ENCODE measurements at places on chromosomes 3 and 15.

GRCh38 chr15:68814596-68814995 lies 6.1 kb downstream of the ANP32A start:
- DNase-seq: no peak

- DNase-seq: no peak
Measured at GRCh38 chr3:52395503-52395865, 49.4 kb downstream of the SEMA3G start.

- no peak for DNase-seq
Measured at GRCh38 chr15:27220199-27220598, 249.2 kb downstream of the GABRG3 start.

DNA sequence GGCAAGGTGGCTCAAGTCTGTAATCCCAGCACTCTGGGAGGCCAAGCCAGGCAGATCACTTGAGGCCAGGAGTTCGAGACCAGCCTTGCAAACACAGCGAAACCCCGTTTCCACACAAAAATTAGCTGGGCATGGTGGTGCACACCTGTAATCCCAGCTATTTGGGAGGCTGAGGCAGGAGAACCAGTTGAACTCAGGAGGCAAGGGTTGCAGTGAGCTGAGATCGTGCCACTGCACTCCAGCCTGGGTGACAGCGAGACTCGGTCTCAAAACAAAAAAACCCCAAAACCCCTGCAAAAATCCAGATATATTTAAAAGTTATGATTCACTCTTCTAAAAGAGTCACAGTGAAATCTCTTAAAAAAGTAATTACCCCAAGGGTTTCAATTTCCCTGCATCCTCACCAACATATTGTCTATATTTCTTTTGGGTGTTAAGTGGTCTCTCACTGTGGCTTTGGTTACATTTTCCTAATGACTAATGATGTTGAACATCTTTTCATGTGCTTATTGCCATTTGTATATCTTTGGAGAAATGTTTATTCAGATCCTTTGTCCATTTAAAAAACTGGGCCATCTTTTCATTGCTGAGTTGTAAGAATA lies 73.2 kb upstream of the UBP1 start:
- DNase-seq: no peak

DNA sequence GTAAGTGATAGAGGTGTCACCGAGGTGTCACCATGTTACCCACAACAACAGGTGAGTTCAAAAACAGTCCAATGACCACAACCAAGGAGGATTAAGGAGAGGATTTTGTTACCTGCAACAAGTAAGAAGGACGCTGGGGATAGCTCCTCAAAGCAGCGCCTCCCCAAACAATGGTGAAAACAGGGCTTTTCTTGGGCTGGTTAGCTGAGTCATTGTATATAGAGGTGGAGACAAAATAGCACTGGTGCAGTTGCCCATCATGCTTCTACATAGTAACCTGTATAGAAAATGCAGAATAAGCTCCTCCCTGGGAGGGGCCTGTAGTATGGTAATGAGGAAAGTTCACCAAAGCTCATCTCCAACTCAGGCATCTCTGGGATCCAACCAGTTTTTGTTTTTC lies 116.9 kb upstream of the EIF1B start:
- DNase-seq: no peak

DNA sequence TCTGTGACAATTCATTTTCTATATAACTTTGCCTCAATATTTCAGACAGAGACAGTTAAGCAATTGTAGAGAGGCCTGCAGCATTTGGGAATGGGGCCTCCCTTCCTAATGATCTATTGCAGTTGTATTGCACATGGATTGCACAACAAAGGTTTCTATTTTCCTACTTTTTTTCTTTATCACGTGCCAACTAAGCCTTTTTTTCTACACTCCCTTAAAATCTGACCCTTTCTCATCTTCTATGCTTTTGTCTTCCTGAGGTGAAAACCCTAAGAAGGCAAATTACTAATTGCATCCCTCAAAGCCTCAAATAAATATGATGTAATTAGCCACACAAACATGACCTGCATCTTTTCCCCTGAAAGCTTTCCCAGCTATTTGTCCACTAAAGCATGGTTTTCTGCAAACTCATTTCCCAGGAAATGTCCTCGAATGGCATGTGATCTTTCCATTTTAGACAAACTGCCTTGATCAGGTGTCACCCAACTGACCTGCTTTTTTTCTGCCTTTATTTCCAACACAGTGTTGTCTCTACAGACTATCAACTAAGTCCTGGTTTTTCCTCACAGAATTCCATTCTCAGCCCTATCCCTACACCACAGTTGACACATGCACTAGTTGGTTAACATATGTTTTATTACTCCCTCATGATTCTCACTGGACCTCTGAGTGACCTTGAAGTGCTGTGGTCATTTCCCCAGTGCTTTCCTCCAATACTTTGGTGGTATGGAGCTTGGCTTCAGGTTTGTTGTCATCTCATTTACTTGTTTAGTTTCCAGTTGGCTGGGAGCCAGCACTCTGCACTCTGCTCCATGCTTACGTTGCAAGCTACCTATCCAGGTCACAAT lies 31.9 kb upstream of the TSC22D2 start:
- DNase-seq: no peak

GRCh38 chr3:39362812-39363211 lies 20.4 kb upstream of the SLC25A38 start:
- no peak for DNase-seq

DNA sequence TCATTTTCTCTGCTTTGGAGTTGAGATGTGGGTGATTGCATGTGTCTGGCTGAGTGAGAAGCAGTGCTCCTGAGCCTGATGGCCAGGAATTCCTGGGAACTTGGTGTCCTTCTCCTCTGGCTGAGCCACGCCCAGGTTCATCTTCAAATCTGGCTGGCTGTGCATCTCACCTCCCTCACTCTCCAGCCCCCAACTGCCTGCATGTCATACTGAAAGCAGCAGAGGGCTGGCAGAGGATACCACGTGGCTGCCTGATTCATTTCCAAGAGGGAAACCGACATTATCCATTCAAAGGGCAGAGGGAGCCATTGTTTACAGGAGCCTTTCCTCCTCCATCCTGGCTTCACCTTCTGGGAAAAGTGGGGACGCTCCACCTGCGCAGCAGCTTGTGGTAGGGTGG lies 57.4 kb downstream of the ABHD5 start:
- no peak for DNase-seq

DNA sequence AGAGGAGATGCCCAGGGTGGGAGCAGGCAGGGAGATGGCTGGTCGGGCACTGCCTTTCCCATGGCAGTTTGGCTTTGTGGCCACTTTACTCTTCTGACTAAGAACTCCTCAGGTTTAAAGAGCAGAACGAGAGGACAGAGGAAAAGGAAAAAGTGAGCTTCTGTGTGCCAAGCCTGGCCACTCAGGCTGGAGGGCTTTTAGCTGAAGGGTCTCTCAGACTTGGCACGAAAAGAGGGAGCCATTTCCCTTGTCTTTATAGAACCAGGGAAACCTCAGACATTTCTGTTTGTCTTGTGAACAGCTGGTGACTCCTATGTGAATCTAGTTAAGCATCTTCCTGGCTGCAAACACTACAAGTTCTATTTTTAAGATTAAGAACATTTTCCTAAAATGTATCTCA lies 23.3 kb upstream of the PSMD6 start:
- DNase-seq: no peak

DNA sequence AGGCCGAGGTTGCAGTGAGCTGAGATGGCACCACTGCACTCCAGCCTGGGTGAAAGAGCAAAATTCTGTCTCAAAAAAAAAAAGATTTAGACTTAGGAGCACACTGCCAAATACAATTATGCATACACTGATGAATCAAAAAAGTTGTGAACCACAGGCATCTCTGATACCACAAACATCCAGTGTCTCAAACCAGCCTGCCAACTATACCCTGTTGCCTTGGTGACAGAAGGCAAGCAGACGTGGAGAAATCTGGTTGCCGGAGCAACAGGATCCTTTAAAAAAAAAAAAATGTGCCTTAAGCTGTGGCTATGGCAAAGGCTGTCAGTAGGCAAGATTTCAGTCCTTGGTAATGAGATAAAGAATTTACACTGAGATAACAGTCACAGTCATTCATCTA lies 202.3 kb downstream of the NEK10 start:
- DNase-seq: no peak

GRCh38 chr15:28002136-28002861 lies 96.8 kb downstream of the OCA2 start:
- DNase-seq: no peak

GRCh38 chr3:159149131-159149530 lies 347.3 kb downstream of the MFSD1 start:
- no peak for DNase-seq

All from RWPE2 (cell line).